ENCODE measurements at places on chromosomes 1 and 21. TPM values are rescaled to one million over a fixed set of nuclear protein-coding genes. Genes with fewer than 3 reads are reported as not detected.

- DNase-seq = no peak
These were observed 66.2 kb downstream of the GLIS1 start for GRCh38 chr1:53672785-53673184.

GRCh38 chr1:157469752-157470675 lies 82.3 kb downstream of the FCRL5 start:
- DNase-seq = no peak

DNA sequence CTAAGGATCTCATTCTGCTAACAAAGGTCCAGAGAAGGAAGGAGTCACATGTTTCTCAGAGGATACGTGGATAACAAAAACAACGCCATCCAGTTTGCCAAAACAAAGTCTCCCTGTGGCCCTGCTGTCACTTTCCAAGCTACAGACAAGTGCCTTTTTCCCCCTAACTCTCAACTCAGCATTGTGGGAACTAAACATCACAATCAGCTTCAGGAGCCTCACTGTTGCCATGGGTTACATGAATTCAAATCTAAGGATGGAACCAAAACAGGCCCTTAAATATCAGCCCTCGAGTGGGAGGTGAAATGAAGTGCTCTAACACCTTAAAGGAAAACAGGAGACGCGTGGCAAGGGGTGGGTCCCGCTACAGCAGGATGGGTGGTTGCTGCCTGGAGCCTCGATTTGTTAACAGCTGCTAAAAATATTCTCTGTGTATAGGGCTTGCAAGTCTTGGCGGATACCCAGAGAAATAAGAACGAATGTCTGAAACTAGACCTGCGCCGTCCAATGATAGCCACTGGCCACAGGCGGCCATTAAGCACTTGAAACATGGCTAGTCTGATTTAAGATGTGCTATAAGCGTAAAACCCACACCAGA lies 66.4 kb upstream of the SOD1 start:
- DNase-seq = no peak

DNA sequence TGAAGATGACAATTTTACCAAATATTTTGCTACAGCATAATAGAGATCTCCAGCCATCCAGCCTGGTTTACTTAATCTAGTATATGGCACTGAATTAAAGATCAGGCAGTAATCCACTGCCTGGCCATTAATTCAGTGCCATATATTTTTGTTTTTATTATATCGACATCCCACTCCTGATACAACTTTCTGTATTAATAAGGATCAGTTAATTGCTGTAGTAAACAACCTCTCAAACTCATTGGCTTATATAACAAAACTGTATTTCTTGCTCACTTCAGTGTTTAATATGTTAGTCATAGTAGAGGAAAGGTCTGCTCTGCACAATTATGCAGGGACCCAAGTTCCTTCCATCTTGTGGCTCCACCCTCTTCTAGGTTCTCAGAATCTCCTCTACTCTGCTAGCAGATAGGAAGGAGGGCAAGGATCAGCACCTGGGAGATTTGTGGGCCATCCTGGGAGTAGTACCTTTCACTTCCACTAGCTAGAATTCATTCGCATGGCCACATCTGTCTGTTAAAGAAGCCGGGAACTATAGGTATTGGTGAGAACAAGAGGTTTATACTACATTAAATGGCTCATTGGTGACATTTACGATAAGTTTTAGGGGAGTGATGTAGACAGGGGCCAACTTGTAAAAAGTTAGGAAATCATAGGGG lies 3.6 kb upstream of the ZDHHC18 start:
- DNase-seq = no peak

The TMEM200B gene
- 6.3 TPM for total RNA-seq

The GBP3 gene
- 63.1 TPM for total RNA-seq

The DUSP10 gene
- 5.2 TPM for total RNA-seq

The RUNX1 gene
- 25.8 TPM for total RNA-seq

The PTCH2 gene
- total RNA-seq = 0.34 TPM

Data from left colon (tissue), 2 donors.